ENCODE measurements at places on chromosomes 11 and 22.
A peak's percentile ranks its signal among the peaks of the same experiment; 100 is the strongest.

- no peak overlapping the region for H3K27ac ChIP-seq
- H3K27me3 ChIP-seq = no peaks in the 10 kb centered on the region
- H3K4me1 ChIP-seq = peaks cover 6% of the 10 kb centered on the region
Observed at GRCh38 chr11:23078289-23078971, 218.2 kb upstream of the CCDC179 start.

GRCh38 chr11:66417000-66417399 is 3.8 kb upstream of the NPAS4 start:
- H3K4me1 ChIP-seq = no peaks in the 10 kb centered on the region
- H3K4me3 ChIP-seq = no peak overlapping the region
- DNase-seq = no peak

- no peaks in the 10 kb centered on the region for H3K4me1 ChIP-seq
- DNase-seq = no peak
- peaks cover 49% of the 10 kb centered on the region for H3K27me3 ChIP-seq
- H3K36me3 ChIP-seq = no peaks in the 10 kb centered on the region
Observed at GRCh38 chr22:36608987-36609386, 80.0 kb upstream of the EIF3D start.

GRCh38 chr11:99069856-99070444 is 49.2 kb downstream of the CNTN5 start:
- H3K4me3 ChIP-seq = peak overlapping the region; percentile 43
- H3K27ac ChIP-seq = no peak overlapping the region
- no peaks in the 10 kb centered on the region for H3K36me3 ChIP-seq
- no peaks in the 10 kb centered on the region for H3K27me3 ChIP-seq
- DNase-seq = peak; percentile 10
